ENCODE measurements at places on chromosomes 6 and 20. TPM values are rescaled to one million over a fixed set of nuclear protein-coding genes. Genes with fewer than 3 reads are reported as not detected.

GRCh38 chr20:10225439-10226060, 6.9 kb downstream of the SNAP25 start:
- H3K4me1 ChIP-seq: no peaks in the 10 kb centered on the region
- no peak for DNase-seq
- no peak overlapping the region for H3K4me3 ChIP-seq
- H3K27me3 ChIP-seq: no peaks in the 10 kb centered on the region
- no peak overlapping the region for H3K27ac ChIP-seq
- no peaks in the 10 kb centered on the region for H3K36me3 ChIP-seq

Gene TCP11
- polyA plus RNA-seq: not detected

- no peak overlapping the region for H3K4me3 ChIP-seq
- H3K27ac ChIP-seq: no peak overlapping the region
- no peaks in the 10 kb centered on the region for H3K36me3 ChIP-seq
- no peak for DNase-seq
- H3K27me3 ChIP-seq: no peaks in the 10 kb centered on the region
- H3K4me1 ChIP-seq: no peaks in the 10 kb centered on the region
Observed at GRCh38 chr6:169452117-169452868, 198.6 kb upstream of the THBS2 start.

Gene UBD
- 25.0 TPM for polyA plus RNA-seq

Gene GCNT2
- polyA plus RNA-seq: 7.9 TPM

DNA sequence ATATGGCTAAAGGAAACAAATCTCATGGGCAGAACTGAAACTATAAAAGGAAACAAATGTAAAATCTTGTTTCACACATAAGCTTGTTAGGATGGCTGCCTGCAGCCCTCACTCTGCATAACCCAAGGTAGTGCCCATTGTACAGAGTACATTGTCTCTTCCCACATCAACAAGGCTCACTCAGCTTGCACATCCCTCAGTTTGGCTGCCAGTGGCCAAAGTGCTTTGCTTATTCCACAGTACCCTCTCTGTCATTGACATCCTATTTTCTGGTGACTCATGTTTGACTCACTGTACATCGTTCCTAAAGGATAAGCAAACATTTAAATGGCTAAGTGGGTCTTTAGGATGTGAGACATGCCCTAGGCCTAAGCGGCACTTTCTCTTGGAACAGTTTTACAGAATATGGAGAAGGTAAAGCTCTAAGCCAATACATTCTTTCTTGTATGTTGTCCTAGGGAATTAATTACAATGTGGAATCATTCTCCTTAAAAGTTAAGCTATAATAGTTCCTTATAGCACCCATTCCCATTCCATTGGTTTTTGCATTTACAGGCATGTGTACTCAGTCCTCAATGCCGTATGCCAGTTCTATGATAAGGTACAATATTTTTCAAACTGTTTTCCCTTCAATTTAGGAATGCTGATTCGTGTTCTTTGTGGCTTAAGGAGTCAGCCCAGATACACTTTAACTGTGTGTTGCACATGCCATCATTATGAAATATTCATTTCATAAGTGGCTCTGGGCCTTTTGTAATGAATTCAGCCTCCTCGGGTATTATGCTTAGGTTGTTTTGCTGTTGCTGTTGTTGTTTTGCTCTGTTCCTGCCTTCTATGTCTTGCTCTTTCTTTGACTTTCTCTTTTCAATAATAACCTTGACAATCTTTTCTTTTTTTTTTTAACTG, 5.5 kb downstream of the ANKEF1 start:
- H3K27ac ChIP-seq: no peak overlapping the region
- DNase-seq: no peak
- H3K27me3 ChIP-seq: no peaks in the 10 kb centered on the region
- no peaks in the 10 kb centered on the region for H3K36me3 ChIP-seq
- H3K4me3 ChIP-seq: no peak overlapping the region

DNA sequence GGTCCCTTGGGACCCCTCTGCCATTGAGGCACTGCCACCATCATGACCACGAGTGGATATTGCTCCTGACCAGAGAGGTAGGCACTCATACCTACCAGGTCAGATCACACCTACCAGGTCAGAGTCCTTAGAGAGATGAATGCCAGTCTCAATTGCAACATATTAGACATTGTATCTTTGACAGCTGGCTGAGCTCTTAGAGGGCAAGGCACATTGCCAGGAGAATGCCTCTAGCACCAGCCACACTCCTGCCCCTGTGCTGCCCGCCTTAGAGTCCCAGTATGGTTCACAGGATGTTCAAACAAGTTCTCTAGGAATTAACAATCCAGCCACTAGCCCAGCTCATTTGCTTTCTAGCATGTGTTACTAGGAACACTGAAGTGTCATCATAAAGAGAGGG, 65.9 kb downstream of the TMEM244 start:
- no peak for DNase-seq
- H3K4me1 ChIP-seq: no peaks in the 10 kb centered on the region
- no peak overlapping the region for H3K27ac ChIP-seq
- H3K27me3 ChIP-seq: no peaks in the 10 kb centered on the region
- H3K36me3 ChIP-seq: no peaks in the 10 kb centered on the region

DNA sequence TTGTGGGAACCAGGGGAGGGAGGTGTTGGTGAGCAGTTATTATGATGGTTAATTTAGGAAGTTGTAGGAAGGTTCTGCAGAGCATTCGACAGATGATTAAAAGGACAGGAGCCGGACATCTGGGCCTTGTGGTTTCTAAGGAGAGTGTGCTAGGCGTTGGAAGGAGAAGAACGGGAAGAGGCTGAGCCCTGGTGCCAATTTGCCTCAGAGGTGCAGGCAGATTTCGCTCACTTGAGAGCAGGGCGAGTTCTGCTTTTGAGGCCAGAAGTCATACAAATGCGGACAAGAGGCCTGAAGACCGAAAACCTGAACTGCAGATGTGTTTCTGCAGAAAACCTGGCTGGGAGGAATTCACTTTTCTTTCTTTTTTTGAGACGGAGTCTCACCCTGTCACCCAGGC, 30.5 kb upstream of the RPS6KA2 start:
- H3K36me3 ChIP-seq: no peaks in the 10 kb centered on the region
- DNase-seq: no peak
- peaks cover 13% of the 10 kb centered on the region for H3K27me3 ChIP-seq
- no peaks in the 10 kb centered on the region for H3K4me1 ChIP-seq

Gene CTAGE9
- polyA plus RNA-seq: not detected

- no peak overlapping the region for H3K27ac ChIP-seq
- no peaks in the 10 kb centered on the region for H3K27me3 ChIP-seq
- H3K36me3 ChIP-seq: no peaks in the 10 kb centered on the region
- no peak overlapping the region for H3K4me3 ChIP-seq
- H3K4me1 ChIP-seq: no peaks in the 10 kb centered on the region
Observed at GRCh38 chr6:87504441-87504840, 31.7 kb downstream of the SLC35A1 start.

Gene NRN1
- not detected for polyA plus RNA-seq

Gene HMGA1
- 736 TPM for polyA plus RNA-seq

Gene C20orf173
- polyA plus RNA-seq: not detected

Gene NR2E1
- not detected for polyA plus RNA-seq

GRCh38 chr20:61546641-61547040, 294.6 kb downstream of the CDH4 start:
- no peaks in the 10 kb centered on the region for H3K36me3 ChIP-seq
- H3K4me1 ChIP-seq: no peaks in the 10 kb centered on the region
- no peak overlapping the region for H3K27ac ChIP-seq
- H3K27me3 ChIP-seq: no peaks in the 10 kb centered on the region
- H3K4me3 ChIP-seq: no peak overlapping the region
